ENCODE measurements at places on chromosomes 5 and 9. TPM values are rescaled to one million over a fixed set of nuclear protein-coding genes. Genes with fewer than 3 reads are reported as not detected.
A peak's percentile ranks its signal among the peaks of the same experiment; 100 is the strongest.

GRCh38 chr5:37665889-37666288 lies 174.0 kb downstream of the GDNF start:
- DNase-seq = no peak

GRCh38 chr9:114283551-114284111 lies 39.3 kb upstream of the ORM1 start:
- peak; percentile 33 for DNase-seq

DNA sequence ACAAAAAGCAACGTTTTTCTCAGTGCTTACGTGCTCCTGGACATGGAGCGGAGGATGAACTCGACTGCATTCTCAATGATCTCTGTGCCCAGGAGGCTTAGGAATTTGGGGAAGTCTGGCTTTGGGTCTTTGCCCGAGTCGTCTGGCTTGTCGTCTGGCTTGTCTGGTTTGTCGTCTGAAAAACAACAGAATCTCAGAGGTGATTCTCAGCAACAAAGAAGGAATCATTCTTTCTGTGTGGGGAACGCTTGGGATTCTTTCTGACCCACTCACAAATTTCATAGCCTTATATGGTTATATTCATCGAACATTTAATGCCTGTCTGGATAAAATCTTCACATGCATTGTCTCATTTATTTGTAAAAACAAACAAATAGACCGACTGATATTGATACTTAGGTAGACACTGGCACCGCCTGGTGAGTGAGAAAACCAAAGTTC lies 4.7 kb downstream of the C5orf46 start:
- no peak for DNase-seq

- no peak for DNase-seq
Measured at GRCh38 chr9:131591845-131592208, 46.5 kb downstream of the PRRT1B start.

- DNase-seq = no peak
Measured at GRCh38 chr9:38686933-38687332, 33.0 kb downstream of the FAM240B start.

- DNase-seq = no peak
Measured at GRCh38 chr5:35214051-35214450, 16.2 kb downstream of the PRLR start.

Gene OR1Q1
- not detected for total RNA-seq

- DNase-seq = no peak
Measured at GRCh38 chr5:150623878-150624216, 16.6 kb upstream of the SYNPO start.

GRCh38 chr5:145478651-145479050 lies 356.5 kb downstream of the PRELID2 start:
- no peak for DNase-seq

DNA sequence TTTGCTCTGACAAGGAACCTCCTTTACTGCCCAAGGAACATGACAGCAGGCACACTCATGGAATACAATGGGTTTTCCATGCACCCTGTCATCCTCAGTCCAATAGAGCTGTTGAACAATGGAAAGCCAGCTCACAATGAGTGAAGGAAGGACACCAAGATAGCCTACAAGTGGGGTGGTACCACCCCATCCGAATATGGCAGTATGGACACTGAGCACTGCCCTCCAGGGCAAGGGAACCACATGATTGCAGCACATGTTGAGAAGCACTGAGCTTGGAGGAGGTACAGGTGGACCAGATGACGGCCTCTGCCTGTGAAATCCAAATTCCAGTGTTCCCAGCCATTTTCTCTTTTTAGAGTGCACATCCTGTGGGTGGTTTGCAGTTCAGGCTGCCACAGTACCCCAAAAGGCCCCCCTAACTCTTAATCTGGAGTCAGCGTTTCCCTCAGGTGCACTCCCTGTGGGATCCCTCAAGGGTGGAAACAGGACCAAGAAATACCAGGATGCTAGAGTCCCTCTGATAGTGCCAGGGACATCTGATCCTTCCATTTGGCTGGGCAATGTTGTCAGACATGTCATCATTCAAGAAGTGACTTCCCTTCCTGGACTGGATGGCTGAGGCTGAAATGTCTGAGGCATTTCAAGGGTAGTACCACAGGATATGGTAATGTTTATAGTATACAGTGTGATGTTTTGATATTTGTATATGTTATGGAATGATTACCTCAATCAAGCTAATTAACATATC lies 48.9 kb downstream of the SMC2 start:
- no peak for DNase-seq

Gene PCDHB16
- total RNA-seq = 0.58 TPM

DNA sequence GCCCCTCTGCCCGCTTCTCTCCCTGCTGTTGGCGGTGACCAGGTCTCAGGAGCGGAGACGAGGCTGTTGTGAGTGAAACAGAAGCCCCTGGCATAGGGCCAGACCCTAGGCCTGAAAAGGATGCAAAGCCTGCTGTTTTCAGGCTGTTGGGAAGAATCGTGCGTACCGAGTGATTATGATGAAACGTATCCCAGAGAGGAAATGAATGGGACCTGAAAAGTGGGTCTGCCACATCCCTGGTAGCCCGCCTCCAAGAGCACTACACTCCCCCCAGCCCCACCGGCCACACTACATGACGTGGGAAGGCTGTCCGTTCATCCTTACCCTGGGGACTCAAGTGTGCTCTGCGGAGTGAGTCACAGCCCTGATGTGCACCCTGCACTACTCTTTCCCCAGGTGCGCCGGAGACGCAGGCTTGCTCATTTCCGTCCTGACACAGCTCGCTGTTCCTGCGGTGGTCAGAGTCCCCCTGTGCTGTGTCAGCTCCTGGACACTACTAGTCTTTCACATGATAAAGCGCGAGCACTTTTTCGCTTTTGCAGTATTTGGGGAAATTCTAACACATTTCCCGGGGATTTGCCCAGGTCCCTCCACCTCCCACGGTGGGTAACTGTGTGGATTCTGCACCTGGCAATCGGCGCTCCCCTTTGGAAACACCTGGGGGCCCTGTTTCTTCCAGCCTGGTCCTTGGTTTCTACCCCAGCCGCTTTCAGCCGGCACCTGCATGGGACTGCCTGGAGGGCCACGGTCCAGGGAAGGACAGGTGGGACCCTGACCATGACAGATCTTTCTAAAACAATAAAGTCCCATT lies 91.5 kb downstream of the ANKRD33B start:
- no peak for DNase-seq

- DNase-seq = no peak
Measured at GRCh38 chr5:175378444-175379028, 65.4 kb downstream of the DRD1 start.

DNA sequence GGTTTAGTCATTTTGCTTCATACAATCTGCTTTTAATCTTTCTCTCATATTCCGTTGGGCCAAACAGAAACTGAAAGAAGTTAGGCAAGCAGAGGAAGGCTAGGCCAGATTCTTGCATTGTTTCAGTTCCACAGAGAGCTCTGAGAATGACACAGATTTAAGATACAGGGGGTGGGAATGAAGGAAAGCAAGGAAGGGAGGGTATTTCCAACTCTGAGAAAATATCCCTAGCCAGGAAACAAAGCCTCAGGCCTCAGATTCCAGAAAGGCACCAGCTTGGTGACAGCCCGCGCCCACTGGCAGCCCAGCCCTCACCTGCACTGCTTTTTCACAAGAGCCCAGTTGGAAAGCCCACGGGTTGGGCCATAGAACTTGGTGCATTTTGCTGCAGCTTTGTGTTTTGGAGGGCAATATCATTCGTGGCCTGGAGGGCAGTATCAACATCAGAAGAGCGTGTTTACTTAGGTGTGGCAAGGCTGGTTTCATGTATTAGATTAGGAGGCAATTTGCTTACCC lies 63.5 kb downstream of the ENC1 start:
- DNase-seq = peak; percentile 48

Gene ARPC5L
- total RNA-seq = 16.4 TPM

- no peak for DNase-seq
Measured at GRCh38 chr9:133943781-133944745, 48.1 kb downstream of the VAV2 start.

GRCh38 chr9:108924466-108924865 lies 9.5 kb downstream of the ELP1 start:
- DNase-seq = no peak

GRCh38 chr9:21432672-21433425 lies 7.4 kb upstream of the IFNA1 start:
- no peak for DNase-seq

Gene ARAP3
- 3.3 TPM for total RNA-seq

DNA sequence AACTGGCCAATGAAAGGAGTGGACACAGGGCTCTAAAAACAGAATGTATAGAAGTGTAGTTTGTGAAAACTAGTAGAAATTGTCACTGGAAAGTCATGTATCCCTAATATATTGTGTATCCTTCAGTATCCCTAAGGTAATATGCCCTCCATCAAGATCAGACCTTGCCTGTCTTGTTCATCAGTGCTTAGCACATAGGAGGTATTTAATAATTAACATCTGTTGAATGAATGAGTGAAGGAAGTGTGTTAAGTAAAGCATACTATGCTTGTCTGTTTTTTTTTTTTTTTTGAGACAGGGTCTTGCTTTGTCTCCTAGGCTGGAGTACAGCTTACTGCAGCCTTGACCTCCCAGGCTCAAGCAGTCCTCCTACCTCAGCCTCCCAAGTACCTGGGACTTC lies 15.8 kb downstream of the GAPVD1 start:
- DNase-seq = no peak

- DNase-seq = no peak
Measured at GRCh38 chr5:55324815-55325418, 17.1 kb downstream of the MTREX start.

DNA sequence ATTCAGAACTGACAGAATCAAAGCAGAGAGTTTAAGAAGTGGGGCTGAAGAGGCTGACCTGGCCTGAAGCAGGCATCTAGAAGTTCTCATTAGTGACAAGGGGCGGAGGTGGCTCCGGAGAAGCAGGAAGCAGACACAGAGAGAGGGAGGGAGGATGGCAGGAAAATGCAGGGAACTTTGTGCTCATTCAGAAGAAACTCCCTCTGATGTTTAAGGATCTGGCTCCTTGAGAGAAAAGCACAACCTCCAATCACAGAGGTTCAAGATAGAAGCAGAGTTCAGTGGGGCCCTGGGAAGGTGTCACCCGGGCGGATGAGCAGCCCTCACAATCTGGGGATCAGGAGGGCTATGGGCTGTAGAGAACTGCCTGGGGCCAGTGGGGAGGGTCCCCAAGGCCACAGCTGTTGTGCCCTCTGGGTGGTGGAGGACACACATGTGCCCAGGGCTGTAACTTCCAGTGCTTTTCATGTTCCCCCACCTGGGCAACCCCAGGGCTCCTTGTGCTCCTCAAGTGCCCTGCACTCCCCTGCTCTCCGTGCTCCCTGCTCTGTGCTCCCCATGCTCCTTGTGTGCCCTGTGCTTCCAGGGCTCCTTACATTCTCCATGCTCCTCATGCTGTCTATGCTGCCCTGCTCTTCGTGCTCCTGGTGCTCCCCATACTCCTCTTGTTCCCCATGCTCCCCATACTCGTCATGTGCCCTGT lies 51.4 kb downstream of the TRIP13 start:
- no peak for DNase-seq

DNA sequence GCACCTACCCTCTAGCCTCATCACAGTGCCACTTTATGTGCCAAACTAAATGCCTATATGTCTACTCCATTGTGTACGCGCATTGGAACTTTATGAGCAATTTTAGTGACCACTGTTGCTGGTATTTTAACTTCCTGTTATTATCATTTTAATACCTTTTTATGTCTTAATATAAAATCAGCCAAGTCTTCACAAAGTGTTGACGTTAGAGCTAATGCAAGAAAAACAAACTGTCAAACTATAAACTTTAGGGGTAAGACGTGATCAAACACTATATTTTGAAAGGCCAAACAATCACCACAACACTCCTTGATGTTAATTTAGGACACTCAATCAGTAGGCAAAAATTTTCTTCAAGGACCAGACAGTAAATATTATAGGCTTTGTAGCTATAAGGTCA lies 73.9 kb downstream of the PRELID2 start:
- DNase-seq = no peak

DNA sequence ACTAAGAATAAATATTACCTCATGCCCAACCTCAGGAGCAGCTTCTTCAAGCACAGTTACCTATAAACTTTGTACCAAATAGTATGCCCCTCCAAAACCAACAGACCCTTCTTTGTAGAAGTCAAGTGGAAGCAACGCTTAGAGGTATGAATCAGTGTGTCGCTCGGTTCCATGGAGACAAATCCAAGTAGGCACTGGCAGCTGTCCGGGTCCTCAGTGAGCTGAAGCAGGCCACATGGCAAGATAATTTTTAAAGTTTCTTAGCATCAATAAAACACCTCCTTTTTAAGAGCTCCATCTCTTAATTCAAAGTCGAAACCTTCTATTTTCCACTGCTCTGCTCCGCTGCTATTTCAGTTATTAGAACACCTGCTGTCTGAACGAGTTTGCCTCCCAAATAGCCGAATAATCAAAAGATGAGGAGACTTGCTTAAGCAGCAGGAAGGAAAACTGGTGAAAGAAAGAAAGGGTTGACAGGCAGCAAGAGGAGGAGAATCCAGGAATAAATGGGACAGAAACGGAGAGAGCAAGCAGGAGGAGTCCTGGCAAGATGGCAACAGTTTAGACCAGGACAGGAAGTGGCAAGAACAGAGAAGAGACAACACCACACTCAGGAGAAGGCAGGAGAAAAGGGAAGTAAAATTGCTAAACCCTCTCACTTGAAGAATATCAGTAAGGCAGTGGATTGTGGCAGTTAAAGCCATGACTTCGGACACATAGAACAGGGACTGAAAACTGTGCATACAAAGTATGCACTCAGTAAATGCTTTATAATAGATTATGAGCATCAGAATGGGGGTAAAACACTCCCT lies 65.0 kb downstream of the PPP2R2B start:
- no peak for DNase-seq

DNA sequence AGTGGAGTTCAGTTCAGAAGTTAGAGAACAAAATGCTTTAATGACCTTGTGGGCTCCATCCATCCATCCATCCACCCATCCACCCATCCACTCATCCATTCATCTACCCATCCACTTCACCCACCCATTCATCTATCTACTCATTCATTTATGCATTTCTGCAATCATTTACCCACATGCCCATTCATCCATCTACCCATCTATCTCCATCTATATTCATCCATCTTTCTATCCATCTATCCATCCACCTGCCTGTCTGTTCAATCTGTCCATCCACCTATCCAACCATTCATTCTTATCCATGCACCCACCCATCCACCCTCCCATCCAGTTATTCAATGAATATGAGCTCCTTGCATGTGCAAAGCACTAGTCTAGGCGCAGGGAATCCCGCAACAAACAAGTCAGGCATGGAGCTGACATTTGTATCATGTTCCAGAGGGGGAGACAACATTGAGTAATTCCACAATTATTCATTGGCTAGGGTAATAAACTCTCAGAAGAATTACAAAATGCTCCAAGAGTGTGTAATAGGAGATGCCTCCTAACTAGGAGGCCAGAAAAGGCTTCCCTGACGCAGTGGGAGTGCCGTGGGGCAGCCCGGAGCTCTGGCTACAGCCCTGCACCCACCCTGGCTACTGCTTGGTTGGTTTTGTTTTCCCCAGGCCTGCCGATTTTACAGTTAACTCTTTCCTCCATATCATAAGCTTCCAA lies 211.2 kb downstream of the NXNL2 start:
- DNase-seq = no peak
